ENCODE measurements at places on chromosomes 6 and 20. TPM values are rescaled to one million over a fixed set of nuclear protein-coding genes. Genes with fewer than 3 reads are reported as not detected.

DNA sequence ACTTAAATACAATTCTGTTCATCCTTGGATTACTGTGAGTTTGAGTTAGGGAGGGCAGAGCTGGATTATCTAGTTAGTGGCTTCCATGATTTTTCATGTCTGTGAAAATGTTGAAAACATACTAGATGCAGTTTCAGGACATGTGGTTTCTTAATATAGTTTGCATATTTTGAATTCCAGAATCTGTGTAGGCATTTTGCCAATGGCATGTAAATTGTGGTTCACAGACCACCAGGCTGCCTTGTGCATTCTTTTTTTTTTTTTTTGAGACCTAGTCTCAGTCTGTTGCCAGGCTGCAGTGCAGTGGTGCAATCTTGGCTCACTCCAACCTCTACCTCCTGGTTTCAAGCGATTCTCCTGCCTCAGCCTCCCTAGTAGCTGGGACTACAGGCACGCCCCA lies 42.8 kb downstream of the CDC5L start:
- no peak for DNase-seq

GRCh38 chr6:21739241-21739640 lies 145.7 kb downstream of the SOX4 start:
- DNase-seq, result no peak

- DNase-seq, result peak; percentile 65
Measured at GRCh38 chr6:148746363-148747144, at the start of gene UST. Gene UST, plus strand, starts transcription at chr6:148747030. Its CDS starts 401 bp downstream, at chr6:148747431.

GRCh38 chr6:15911753-15912504 lies 217.0 kb upstream of the MYLIP start:
- DNase-seq, result no peak

DNA sequence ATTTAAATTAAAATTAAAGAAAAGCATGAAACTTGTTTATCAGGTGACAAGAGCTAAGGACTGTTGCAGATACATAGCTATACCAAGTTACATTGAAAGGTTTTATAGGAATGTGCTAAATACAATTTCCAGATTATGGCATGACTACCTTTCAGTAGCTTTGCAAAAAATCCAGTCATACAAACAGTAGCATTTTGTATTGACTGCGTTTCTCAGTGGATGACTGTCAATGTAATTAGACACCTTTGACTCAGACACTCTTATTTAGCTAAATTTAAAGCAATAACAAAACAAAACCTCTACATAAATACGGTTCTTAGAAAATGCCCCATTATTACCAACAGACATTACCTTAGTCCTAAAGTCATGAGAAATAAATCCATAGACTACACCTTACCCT lies 275.8 kb upstream of the RUNX2 start:
- peak; percentile 53 for DNase-seq

The SYNDIG1 gene
- total RNA-seq, result not detected

The ITPR3 gene
- 66.6 TPM for total RNA-seq

The RIMS4 gene
- total RNA-seq, result not detected

The SNAP91 gene
- not detected for total RNA-seq

The SIRPD gene
- not detected for total RNA-seq

The GRM1 gene
- not detected for total RNA-seq
